NCI-H146 (cell line): ENCODE measurements at places on chromosomes 6 and 20.

DNA sequence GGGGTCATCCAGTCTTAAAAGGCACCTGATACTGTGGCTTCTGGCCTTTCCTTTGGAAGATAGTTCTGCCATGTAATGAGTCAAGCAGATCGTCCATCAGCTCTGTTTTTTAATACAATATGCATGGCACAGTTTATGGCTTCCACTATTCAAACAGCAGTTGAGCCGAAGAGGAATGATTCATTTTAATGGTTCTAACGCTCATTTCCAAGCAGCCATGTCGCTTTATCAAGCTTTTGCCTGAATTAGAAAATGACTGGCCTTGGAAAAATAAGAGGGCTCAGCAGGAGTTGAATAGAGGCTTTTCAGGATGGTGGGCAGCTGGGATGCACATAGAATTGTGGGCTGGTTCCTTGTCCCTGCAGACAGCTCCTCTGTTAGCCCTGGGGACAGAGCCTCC, 138.1 kb downstream of the SOBP start:
- DNase-seq: peak; percentile 83

DNA sequence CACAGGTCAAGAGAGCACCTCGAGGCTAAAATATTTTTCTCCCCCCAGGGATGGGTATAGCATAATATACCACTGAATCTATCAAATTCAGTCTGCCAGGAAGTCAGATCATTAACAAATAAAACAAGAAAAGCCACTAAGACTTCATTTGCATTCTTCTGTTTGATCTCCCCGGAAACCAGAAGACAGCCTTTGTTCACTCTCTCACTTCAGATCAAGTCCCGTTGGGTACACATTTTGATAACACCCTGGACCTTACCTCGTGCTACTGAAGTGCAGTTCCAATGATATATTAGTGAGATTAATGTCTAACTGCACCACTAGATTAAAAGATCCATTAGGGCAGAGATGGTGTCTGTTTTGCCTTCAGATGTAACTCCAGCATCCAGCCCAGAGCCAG, 157.7 kb upstream of the B3GAT2 start:
- DNase-seq: no peak

DNA sequence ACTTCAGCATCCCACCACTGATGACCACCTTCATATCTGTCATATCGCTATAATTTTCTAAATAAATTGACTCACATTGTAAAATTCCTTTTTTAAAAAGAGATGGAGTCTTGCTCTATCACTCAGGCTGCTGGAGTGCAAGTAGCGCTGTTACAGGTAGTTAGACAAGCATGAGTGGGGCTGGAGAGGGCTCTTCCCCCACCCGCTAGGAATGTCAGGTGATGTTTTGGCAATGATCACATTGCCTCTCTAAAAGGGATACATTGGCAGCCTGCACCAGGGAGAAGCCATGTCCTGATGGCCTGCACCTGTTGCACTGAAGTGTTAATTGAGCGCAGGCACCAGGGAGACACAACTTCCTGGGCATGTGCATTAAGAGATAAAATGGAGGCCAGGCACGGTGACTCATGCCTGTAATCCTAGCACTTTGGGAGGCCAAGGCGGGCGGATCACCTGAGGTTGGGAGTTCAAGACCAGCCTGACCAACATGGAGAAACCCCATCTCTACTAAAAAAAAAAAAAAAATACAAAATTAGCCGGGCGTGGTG, 16.9 kb upstream of the SLC22A16 start:
- no peak for DNase-seq

GRCh38 chr20:53030061-53030460, 57.9 kb downstream of the TSHZ2 start:
- no peak for DNase-seq

DNA sequence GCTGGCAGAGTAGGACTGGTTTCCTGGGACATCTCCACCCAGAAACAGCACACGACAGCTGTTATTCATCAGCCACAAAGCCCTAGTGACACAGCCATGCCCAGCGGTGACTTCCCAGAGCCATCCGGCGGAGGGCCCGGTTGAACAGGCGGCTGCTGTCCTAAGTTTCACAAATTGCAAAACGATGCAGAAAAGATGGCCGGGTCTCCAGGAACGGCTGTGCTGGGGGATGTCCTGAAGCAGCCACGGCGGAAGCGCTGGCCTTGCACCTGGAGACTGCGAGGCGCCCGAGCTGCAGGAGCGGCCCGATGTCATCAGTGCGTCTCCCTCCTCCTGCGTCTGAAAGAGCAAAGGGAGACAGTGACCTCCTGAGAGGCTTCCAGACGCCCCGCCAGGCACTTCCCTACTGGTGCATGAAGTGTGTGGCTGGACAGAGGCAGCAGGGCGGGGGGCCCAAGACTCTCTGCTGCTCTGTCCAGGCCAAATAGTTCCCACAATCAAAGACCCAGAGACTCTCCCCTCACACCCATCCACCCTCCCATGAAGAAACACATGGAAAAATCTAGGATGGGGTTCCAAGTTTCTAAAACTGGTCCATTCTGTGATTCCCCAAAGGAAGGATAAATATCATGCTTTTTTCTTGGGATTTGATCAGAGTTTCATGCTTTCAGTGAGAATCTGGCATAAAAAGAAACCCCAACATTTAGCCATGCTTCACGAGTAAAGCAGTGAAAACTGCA, 44.0 kb downstream of the SSR1 start:
- no peak for DNase-seq

- no peak for DNase-seq
These were observed 521.6 kb upstream of the ZNF337 start for GRCh38 chr20:26218301-26218700.

DNA sequence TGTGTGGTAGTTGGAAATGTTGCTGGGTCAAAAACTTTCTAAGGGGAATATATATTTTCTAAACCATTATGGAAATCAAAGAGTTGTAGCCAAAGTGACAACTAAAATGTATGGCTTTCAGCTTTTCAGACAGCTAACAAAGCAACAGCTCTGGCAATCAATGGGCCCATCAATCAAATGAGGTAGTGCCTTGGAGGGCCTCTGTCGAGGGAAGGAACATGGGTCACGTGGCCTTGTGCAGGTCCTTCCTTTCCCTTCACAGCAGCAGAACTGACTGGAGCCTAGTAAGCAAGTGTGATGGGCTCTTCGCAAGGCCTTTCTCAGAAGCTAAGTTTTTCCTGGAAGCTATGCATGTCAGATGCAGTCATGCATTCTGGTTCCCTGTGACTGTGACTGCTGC, 17.9 kb downstream of the FAXC start:
- DNase-seq: no peak

- no peak for DNase-seq
These were observed 252.2 kb downstream of the HACE1 start for GRCh38 chr6:104607501-104607900.

DNA sequence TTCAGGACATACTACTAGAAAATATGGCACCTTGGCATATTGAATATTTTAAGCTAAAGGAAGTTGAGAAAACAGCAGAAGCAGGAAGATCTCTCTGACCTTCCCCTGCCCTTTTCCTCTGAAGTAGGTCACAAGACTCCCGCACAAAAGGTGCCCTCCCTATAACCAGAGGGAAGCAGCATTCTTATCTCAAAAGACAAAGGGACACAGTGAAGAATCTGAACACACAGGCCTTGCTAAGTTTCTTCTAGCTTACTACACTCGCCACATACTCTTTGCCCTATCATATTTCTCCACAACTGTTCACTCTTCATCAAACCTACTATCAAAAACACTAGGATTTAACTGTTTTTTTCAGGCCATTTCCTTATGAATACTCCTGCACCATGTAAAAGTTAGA, 151.2 kb downstream of the ELOVL4 start:
- DNase-seq: no peak
